PC-9 (cell line): ENCODE measurements at places on chromosomes 16 and 17.

DNA sequence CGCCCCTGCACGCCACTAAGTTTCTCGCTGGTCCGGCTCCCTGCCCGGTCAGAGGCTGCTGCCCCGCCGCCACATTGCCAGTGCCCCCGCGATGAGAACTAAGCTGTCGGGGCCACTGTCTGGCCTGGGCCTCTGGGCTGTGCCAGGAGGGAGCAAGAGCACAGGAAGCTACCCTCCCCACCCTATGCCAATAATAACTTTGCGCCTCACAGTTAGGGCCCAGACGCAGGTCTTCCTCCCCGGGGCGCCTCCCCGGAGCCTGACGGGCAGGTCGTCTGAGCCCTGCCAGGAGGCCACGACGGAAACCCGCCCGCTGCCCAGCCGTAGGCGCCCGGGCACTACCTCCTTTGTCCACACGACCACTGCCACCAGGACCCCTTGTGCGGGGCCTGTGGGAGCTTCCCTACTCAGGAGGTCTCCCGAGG lies 1.5 kb downstream of the ZFPM1 start:
- peak overlapping the region; percentile 93 for H3K4me3 ChIP-seq
- H3K27ac ChIP-seq, result peak overlapping the region; percentile 27; the same call in 1 of the 2 replicates
- no peaks in the 10 kb centered on the region for H3K36me3 ChIP-seq
- H3K27me3 ChIP-seq, result peaks cover 11% of the 10 kb centered on the region
- DNase-seq, result peak; percentile 54
- peaks cover 27% of the 10 kb centered on the region for H3K4me1 ChIP-seq

DNA sequence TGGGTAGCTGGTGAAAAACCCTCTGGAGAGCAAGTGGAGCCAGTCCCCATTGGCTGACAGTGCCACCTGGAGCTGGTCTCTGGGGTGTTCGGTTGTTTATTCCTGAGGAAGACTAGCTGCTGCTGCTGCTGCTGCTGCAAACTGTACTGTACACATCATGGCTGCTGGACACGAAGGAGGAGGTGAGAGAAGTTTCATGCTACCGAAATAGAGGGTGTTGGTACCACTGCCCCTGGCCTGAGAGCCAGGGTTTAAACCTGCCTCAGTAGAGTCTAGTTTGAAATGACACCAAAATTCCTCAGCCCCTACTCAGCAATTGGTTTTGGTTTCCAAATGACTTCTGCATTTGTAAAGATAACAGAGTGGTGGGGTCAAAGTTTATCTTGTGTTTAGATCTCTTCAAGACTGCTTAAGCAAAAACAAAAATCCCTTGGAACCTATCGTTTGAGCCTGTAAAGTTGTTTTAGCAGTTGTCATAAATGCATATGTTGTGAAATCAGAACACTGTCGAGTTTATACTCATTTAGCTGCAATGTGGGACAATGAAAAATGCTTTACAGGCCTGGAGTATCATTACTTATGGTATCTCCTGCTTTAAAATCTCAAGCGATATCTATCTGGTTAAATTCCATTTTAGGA lies 40.8 kb downstream of the CYB5B start:
- H3K36me3 ChIP-seq, result peaks cover 7% of the 10 kb centered on the region
- no peaks in the 10 kb centered on the region for H3K4me1 ChIP-seq
- H3K27ac ChIP-seq, result no peak overlapping the region
- no peaks in the 10 kb centered on the region for H3K27me3 ChIP-seq

DNA sequence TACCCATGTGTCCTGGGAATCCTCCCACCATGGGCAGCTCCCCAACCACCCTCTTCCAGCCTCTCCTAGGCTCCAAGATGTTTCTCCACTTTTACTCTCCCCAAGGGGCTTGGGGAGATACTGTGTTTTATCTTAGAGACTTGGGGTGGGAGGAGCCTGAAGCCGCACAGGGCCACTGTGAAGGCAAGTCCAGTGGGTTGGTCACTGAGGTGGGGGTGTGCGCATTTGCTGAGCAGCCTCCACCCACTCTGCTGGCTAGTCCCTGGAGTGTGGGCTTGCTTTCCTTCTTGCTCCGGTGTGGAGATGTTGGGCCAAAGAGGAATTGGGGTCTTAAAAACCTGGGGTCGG lies 4.1 kb upstream of the CLDN9 start:
- no peak for DNase-seq
- peaks cover 79% of the 10 kb centered on the region for H3K4me1 ChIP-seq
- no peak overlapping the region for H3K4me3 ChIP-seq
- H3K36me3 ChIP-seq, result no peaks in the 10 kb centered on the region
- H3K27ac ChIP-seq, result peak overlapping the region; percentile 67

DNA sequence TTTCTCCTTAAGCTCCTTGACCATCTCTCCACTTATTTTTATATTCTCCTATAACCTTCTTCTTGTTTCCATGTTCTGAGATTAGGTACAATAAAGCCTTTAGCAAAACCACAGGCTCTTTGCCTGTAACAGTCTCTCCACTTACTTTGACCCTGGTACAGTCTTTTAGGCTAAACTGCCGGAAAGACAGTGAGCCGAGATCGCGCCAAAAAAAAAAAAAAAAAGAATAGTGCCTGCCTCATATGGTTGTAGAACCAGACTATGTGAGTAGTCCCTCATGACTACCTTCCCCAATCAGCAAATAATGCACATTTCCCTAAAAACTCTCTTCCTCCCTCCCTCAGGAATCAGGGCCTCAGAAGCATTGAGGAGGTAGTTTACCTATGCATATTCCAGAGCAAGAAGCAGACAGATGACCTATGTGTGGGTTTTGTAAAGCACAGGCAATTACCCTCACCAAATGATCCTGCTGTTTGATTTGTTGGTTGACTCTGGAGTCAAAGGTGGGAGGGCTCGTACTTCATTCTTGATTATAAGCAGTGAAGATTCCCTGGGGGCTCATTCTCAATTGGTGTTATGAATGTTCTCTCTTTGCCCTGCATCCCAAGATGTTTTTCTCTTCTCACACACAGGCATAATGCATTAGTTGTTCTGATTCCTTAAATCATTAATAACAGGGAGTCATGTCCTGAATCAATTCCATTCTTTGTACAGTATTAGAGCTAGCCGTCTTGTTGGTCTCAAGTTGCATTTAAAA lies 8.9 kb upstream of the NME1 start:
- H3K4me1 ChIP-seq, result no peaks in the 10 kb centered on the region
- no peaks in the 10 kb centered on the region for H3K27me3 ChIP-seq
- DNase-seq, result no peak
- no peaks in the 10 kb centered on the region for H3K36me3 ChIP-seq
- H3K4me3 ChIP-seq, result no peak overlapping the region

DNA sequence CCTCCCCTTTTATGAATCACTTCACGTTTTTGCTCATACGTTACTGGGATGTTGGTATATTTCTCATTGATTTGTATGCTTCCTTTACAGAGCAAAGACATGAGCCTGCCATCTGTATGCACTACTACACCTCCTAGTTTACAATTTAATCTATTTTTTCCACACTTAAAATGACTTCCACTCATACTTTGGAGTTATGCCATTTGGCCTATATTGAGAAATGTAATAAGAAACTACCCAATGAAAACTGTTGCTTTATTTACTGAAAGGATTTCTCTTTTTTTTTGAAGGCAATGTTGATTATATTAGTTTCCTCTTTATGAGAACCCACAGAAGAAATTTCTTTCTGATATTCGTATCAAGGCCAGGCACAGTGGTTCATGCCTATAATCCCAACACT lies 43.1 kb downstream of the DUSP14 start:
- no peaks in the 10 kb centered on the region for H3K27me3 ChIP-seq
- H3K4me1 ChIP-seq, result no peaks in the 10 kb centered on the region
- 0 out of 2 replicates have a peak, but pooled peaks cover 8% of the 10 kb centered on the region for H3K36me3 ChIP-seq
- no peak for DNase-seq
- H3K27ac ChIP-seq, result no peak overlapping the region

- no peaks in the 10 kb centered on the region for H3K36me3 ChIP-seq
- H3K27me3 ChIP-seq, result peaks cover 5% of the 10 kb centered on the region
- H3K4me1 ChIP-seq, result no peaks in the 10 kb centered on the region
These were observed 504.7 kb upstream of the RBFOX1 start for GRCh38 chr16:6827931-6828330.

DNA sequence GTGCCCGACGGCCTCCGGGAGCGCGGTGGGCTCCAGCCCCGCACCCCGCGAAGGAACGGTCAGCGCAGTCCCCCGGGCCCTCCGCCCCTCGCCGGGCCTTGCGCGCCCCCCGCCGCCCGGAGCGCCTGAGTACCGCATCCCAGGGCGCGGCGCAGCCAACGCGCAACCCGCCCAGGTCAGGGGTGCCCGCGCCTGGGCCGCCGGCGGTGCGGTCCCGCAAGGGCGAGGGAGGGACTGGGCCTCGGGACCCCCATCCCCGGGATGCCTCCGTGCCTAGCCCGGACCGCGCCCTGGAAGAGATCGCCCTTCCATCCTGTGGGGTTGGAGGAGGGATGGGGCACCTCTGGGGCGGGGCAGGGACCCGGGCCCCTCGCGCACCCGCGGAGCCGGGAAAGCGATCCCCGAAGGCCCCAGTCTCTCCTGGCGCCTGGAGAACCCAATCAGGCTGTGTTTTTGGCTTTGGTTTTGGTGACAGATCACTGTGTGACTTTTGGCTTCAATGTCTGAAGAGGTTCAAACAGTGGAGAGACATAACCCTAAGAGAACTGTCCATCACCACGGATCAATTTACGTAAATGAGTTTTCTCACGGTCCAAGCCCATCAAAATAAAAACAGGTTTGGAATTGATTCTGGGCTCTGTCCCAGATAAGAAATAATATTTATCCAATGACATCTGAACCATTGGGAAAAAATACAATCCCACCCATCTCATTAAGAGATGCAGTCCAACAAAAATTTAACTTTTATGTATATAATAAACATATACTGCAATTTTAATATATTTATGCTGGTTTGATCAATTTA lies 17.8 kb downstream of the ENPP7 start:
- no peaks in the 10 kb centered on the region for H3K36me3 ChIP-seq
- no peaks in the 10 kb centered on the region for H3K27me3 ChIP-seq
- H3K4me1 ChIP-seq, result peaks cover 32% of the 10 kb centered on the region
- no peak overlapping the region for H3K27ac ChIP-seq
- no peak overlapping the region for H3K4me3 ChIP-seq

DNA sequence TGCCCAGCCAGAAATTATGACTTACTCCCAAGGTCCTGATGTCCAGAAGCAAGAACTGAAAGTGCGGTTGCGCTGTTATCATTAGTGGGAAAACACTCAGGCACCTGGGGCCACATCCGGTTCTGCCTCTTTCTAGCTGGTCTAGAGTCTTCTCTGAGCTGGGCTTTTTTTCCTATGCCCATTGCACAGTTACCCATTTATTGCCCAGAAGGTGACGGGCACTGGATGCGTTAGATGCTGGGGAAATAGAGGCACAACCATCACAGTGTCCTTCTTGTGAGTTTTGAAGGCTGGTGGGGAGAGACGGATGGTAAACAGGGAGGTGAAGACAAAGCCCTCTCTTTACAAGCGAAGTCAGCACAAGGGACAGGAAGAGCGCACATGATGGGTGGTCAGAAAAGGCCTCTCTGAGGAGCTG lies 37.7 kb downstream of the PLCG2 start:
- H3K27ac ChIP-seq, result no peak overlapping the region
- H3K36me3 ChIP-seq, result no peaks in the 10 kb centered on the region
- no peak overlapping the region for H3K4me3 ChIP-seq
- H3K27me3 ChIP-seq, result 0 out of 2 replicates have a peak, but pooled peaks cover 6% of the 10 kb centered on the region
- H3K4me1 ChIP-seq, result no peaks in the 10 kb centered on the region
- DNase-seq, result no peak

DNA sequence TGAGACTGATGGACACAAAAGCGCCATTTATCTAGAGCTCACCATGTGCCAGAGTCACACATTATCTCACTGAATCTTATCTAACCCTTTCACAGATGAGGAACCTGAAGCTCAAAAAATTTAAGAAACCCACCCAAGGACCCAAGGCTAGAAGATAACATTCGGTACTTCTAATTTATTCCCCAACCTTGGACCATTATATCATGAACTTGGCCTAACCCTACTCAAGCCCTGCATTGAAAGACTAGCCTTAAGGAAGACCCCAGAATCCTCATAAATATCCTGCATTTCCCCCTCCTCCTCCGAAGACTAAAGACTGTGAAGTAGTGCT lies 548 bp upstream of the DYNC1LI2 start:
- H3K36me3 ChIP-seq, result peaks cover 14% of the 10 kb centered on the region; the same call in 1 of the 2 replicates
- peak overlapping the region; percentile 89 for H3K4me3 ChIP-seq
- no peak overlapping the region for H3K27ac ChIP-seq
- H3K4me1 ChIP-seq, result peaks cover 14% of the 10 kb centered on the region

GRCh38 chr16:83351846-83352245 lies 455.9 kb upstream of the HSBP1 start:
- no peak overlapping the region for H3K4me3 ChIP-seq
- no peaks in the 10 kb centered on the region for H3K36me3 ChIP-seq
- peaks cover 9% of the 10 kb centered on the region; the same call in 1 of the 2 replicates for H3K27me3 ChIP-seq
- DNase-seq, result no peak
- H3K4me1 ChIP-seq, result no peaks in the 10 kb centered on the region
- H3K27ac ChIP-seq, result no peak overlapping the region

DNA sequence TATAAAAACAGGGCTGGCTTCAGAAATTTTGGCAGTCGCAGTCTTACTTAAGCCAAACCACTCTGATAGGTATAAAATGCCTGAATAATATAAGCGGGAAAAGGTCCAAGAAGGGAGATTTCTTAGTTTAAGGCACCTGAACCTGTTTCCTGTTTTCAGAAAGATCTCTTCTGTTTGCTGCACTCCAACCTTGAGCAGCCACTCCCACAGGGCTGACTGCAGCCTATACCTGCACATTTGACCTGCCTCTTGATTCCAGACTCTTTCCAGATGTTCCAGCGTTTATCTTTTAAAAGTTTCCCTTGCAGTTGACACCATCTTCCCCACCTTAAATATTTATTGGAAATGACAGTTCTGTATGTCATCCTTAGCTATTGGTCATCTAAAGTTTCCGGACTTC lies 132.2 kb downstream of the SKAP1 start:
- no peak overlapping the region for H3K4me3 ChIP-seq
- DNase-seq, result no peak
- no peaks in the 10 kb centered on the region for H3K27me3 ChIP-seq
- no peaks in the 10 kb centered on the region for H3K36me3 ChIP-seq

DNA sequence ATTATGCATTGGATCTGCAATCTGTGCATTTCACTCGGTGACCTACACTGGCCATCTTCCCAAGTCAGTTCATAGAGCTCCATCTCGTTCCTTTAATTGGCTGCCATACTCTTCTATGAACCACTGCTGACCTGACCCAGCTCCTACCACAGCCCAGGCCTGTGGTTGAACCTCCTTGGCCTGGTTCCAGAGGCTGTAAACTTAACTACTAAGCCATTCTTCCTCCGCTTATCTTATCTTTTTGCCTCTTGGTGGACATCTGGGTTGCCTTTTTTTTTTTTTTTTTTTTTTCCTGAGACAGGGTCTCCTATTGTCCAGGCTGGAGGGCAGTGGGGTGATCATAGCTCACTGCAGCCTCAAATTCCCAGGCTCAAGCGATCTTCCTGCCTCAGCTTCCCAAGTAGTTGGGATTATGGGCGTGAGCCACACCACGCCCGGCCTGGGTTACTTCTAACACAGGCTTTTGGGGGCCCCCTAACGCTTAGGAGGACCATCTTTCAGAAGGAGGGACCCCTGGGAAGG lies 18.3 kb downstream of the COQ7 start:
- no peaks in the 10 kb centered on the region for H3K27me3 ChIP-seq
- H3K27ac ChIP-seq, result no peak overlapping the region
- peaks cover 18% of the 10 kb centered on the region for H3K4me1 ChIP-seq
- H3K36me3 ChIP-seq, result no peaks in the 10 kb centered on the region

GRCh38 chr17:34291721-34292348 lies 6.3 kb downstream of the CCL11 start:
- H3K27ac ChIP-seq, result no peak overlapping the region
- no peak for DNase-seq
- H3K27me3 ChIP-seq, result no peaks in the 10 kb centered on the region
- no peaks in the 10 kb centered on the region for H3K4me1 ChIP-seq
- no peak overlapping the region for H3K4me3 ChIP-seq
- H3K36me3 ChIP-seq, result no peaks in the 10 kb centered on the region
